ENCODE measurements at places on chromosomes 5 and 9.

GRCh38 chr5:140360681-140361479 is 886 bp downstream of the SLC4A9 start:
- no peak for DNase-seq

GRCh38 chr5:79416499-79416898 is 97.4 kb downstream of the HOMER1 start:
- DNase-seq, result no peak

GRCh38 chr5:14504332-14504727 is 77.3 kb upstream of the OTULINL start:
- DNase-seq, result no peak

DNA sequence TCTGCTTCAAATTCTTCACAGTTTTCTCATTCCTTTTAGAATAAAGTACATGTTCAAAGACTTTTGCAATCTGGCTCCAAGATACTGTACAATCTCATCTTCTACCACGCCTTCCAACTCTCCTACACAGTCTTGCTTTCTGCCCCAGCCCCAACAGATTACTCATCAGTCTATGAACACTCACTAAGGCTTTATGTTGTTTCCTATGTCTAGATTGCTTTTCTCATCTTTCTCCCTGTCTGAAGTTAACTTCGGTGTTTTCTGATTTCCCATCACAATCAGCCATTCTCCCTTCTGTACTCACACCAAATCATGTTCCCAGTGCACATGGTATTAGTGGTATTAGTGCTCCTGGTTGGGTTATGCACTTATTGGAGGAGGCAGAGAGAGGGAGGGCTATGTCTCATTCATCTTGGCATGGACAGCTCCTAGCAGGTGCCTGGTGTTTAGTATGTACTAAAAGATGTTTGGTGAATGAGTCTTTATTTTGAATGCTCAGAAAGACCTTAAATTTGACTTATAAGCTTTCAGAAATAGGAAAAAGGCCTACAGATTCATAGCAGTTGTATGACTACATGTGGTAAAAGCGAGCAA is 44.0 kb upstream of the ZNF608 start:
- no peak for DNase-seq

DNA sequence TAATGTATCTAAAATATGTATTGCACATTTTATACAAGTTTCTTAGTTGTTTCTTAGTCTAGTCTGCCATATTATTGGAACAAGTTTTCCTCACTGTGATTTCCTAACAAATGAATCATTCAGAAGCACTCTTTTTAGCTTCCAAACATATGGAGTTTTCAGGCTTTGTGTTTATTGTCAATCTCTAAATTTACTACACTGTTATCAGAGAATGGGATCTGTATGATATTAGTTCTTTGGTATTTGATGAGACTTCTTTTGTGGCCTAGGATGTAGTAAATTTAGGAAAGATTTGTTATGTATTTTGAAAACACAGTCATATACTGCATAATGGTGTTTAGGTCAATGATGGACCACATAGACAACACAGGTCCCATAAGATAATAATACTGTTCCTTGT is 25.7 kb downstream of the SREK1IP1 start:
- DNase-seq, result no peak

DNA sequence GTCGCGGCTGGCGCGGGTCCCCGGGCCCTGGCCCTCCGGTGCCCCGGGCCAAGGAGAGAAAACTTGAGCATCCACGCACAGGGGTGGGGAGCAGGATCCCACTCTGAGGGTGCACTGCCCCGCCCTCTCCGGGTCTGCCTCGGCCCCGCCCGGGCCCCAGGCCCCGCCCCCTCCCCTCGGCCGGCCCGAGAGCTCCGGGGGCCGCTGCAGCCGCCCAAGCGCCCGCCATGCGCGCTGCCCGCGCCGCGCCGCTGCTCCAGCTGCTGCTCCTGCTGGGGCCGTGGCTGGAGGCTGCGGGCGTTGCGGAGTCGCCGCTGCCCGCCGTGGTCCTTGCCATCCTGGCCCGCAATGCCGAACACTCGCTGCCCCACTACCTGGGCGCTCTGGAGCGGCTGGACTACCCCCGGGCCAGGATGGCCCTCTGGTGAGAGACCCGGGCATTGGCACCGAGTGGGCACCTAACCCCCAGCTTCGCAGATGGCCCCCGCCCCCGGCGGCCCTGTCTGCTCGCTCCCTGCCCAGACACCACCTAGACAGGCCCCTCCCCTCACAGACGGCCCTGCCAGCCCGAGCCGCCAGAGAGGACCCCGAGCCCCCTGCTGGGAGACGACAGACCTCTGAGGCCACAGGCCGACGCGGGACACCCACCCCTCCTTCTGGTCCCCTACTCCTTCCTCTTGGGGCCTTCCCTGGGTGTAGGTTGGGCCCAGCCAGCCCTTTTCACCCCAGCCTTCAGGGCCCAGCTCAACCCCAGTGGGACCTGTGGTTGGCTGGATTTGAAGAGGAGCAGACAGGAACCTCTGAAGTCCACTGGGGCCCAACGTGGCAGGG is at the start of gene CERCAM:
Gene CERCAM, plus strand, starts transcription at position 207 of the 831 bp plus-strand sequence. Its CDS starts 21 bp downstream, at position 228.
- peak; percentile 34 for DNase-seq

GRCh38 chr9:118422508-118422907 is 718.3 kb downstream of the TLR4 start:
- no peak for DNase-seq

DNA sequence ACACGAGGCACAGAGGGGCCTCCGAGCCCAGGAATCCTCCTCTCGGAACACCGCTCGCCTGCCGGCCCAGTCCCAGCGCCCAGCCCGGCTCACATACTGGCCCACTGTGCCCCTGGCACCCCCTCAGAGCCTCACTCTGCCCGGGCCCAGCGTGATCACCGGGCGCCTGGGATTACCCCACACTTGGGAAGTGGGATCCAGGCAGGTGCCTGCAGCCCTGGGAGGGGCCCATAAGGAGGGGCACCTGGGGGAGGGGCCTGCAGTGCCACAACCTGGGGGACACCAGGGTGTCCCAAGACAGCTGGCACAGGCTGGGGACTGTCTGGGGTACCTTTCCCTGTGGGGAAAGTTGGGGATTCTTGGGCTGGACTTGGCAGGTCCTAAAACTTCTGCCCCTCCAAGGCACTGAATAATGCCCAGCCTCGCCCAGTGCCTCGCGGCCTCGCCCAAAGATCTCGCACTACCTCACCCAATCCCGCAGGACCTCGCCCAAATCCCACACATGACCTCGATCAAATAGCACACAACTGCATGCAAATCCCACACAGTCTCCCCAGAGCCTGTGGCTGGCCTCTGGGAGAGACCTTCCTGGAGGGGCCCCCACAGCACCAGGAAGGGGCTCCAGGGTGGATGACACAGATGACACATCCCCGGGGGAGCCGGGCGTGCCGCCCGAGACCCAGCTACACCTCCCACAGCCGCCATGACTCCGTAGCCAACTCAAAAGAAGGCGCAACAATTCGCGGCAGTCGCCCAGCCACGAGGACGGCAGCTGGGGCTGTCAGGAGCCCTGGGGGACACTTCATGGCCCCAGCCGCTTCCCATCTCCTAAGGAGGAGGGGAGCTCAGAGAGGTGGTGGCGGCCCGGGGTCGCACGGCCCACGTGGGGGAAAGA is 13.7 kb downstream of the NOTCH1 start:
- DNase-seq, result no peak

GRCh38 chr9:133065070-133065388 is 3.2 kb downstream of the CEL start:
- DNase-seq, result no peak

DNA sequence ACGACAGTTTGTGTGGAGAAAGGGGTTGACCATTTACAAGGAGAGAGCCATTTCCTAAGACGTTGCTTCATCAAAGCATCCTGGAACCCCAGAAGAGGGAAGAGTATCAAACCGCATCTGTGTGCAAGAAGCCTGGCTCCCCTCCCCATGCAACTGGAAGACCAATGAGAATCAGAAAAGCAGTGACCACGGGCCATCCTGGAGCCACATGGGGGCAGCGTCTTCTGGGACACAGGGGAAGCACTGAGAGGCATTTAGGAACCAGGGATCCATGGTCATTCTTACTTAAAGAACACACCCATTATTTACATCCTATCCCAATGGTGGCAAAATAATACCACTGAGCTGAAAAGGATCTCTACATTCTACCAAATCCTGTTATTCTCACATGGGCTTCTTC is 29.3 kb downstream of the SEMA5A start:
- DNase-seq, result no peak

DNA sequence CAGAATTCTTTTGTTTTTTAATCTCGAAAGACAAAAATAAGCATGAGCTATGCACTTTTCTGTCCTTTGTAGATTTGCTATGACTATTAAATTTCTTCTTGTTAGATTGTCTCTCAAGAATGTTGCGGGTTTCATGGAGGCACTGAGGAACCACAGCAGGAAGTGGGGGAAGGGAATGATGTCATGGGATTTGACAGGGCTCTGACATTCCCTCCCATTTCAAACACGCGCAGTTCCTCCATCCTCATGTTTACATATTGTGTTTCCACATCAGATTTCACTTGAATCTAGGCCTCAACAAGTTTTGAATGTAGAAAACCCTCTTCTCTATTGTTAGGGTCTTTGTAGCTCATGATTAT is 154.8 kb downstream of the PALM2AKAP2 start:
- DNase-seq, result no peak

GRCh38 chr5:56852228-56853000 is 37.1 kb downstream of the MAP3K1 start:
- no peak for DNase-seq

GRCh38 chr5:178058321-178059012 is 54.9 kb upstream of the N4BP3 start:
- no peak for DNase-seq

Data from stimulated activated CD8-positive, alpha-beta memory T cell treated with anti-CD3 and anti-CD28 coated beads, Interleukin-2, amount 100 ng/mL, for 1 hour (primary cell).